Activated CD4-positive, alpha-beta T cell treated with anti-CD3 and anti-CD28 coated beads, Interleukin-10, Interleukin-2, amounts not matched to agents 100 ng/mL and 50 ng/mL, durations not matched to agents 16 hours and 8 hours (primary cell): ENCODE measurements at places on chromosomes 12 and 14.

- no peak for DNase-seq
Measured at GRCh38 chr12:119710965-119711551, 43.1 kb downstream of the PRKAB1 start.

GRCh38 chr14:22478247-22478646 lies 110.8 kb downstream of the DAD1 start:
- no peak for DNase-seq

DNA sequence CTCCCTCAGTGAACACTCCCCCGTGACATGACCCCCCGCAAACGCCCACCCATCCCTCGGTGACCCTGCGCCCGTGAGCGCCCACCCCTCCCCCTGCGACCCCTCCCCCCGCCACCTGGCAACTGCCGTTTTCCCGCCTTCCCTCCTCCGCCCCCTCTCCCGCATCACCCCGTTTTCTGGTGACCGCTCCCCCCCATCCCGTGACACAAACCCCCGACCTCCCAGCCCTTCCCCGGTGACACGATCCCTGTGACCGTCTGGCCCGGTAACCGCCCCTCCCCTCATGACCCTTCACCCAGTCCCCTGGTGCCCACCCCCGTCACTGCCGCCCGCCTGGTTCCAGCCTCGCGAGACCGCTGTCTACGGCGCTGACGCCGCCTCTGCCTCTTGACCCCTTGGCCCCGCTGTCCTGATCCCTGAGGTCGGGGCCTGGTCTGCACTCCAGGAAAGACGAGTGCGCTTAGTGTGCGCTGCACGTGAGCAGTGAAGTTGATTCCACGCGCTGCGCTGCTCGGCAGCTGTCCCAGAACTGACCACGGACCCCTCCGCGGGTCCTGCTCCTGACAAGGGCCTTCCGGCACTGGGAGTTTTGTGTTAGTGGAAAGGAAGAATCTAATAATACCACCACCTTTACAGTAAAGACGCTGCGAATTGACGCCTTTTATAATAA lies 59.4 kb downstream of the DDX51 start:
- peak; percentile 74 for DNase-seq

DNA sequence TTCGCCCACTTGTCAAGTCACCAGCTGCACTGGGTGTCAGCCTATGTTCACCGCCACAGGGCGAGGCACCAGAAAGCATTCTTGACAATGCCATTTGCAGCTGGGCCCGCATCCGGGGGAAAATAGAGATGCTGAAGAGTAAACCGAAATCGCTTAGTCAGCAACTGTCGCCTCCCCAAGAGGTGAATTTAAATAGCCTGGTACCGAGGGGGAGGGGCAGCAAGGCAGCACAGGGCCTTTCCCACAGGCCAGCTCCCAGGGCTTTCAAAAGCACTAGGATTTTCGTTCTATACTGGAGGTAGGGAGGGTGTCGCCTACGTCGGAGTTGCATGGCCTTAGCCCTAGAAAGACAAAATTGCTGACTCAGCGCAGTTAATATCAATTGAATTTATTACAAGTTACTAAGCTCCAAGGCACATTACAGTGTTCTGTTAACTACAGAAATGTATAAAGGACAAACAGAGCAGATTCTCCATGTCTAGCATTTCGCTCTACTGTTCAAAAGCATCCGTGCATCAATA lies 4.3 kb downstream of the IRF2BPL start:
- DNase-seq: peak; percentile 88

- no peak for DNase-seq
Measured at GRCh38 chr12:126982707-126983106, 1284.3 kb upstream of the TMEM132C start.

DNA sequence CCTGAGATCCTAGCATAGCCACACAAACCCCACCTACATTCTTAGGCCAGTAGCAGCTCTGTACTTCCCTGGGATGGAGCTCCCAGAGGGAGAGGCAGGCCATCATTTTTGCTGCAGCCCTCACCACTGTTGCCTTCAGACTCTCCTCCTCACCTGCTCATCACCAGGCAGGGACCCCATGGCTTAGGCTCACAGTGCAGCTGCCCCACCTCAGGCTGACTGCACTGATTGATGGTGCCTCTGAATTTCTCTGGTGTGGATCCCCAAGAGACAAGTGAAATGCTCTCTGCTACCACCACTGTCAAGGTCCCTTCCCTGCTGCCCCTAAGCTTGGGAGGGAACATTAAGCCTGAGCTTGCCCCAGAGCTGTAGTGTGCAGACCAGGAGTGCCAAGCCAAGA lies 76.2 kb downstream of the TMTC3 start:
- no peak for DNase-seq

DNA sequence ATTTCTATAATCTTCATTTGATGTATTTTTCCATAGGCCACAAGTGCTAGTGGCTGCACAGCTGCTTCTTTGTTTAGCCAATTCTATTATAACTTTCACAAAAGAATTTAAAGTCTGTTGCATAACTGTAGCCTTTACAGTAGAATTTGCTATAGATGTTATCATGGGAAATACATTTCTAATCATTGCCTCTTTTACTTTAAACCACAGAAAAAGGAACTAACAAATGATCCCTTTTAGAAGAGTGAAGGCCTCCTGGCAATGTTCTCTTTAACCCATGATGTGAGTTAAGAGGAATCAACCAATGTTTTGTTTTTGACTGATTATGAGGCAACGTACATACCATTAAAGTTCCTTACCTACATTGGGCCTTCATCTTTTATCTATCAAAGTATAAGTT lies 68.8 kb downstream of the RPL10L start:
- DNase-seq: no peak
